CD4-positive, alpha-beta T cell treated with Interferon alpha-2 for 1 hour (primary cell): ENCODE measurements at places on chromosomes 16 and 17.

DNA sequence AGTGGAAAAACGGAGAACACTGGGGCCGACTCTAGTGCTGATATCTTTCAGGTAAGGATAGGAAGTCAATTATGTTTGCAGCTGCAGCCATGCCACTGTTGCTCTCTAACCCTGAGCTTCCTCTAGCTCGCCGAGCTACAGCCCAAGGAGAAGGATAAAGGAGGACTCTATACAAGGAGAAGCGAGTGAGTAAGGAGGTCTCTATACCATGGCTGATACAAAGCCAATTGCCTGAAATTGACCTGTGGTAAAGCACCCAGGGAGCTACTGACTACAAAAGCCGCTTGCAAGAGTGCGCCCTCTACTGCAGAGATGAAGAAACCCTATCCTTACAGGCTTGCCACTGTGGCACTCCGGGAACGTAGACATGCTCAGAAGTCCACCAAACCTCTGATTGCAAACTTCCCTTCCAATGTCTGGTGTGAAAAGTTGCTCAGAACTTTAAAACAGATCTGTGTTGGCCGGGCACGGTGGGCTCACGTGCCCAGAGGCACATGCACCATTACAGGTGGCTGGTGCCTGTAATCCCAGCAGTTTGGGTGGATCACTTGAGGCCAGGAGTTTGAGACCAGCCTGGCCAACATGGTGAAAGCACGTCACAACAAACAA lies 10.8 kb upstream of the SLC46A1 start:
- DNase-seq, result peak; percentile 46

DNA sequence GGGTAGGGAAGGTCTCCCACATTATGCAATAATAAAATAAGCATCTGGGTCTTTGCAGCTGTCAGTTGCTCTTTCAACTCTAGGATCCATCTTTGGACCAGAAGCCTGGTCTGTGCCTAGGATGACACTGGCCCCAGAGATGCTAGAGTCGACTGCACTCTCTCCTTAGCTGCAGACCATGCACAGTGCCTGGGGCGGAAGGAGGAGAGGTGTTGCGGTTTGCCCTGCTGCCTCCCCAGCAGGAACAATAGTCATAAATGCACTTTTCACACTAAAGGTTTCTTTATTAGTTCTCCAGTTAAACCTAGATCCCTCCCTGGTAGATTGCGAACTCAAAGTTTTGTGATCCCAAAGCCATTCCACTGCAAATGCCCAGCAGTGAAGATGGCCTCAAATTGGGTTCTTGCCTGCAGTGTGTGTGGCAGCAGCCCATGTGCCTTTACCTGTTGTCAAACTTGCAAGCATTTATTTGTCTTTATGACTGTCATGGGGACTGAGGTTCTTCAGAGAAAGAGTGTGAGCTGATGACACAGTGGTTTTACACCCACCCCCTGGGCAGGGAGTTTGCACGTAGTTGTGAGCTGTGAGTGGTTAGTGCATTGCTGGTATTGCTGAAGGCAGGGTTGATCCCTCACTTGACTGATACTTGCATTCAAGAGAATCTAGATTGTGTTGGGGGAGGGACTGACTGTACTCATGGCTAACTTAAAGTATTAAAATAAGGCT lies 10.3 kb downstream of the ATXN1L start:
- DNase-seq, result peak; percentile 51

DNA sequence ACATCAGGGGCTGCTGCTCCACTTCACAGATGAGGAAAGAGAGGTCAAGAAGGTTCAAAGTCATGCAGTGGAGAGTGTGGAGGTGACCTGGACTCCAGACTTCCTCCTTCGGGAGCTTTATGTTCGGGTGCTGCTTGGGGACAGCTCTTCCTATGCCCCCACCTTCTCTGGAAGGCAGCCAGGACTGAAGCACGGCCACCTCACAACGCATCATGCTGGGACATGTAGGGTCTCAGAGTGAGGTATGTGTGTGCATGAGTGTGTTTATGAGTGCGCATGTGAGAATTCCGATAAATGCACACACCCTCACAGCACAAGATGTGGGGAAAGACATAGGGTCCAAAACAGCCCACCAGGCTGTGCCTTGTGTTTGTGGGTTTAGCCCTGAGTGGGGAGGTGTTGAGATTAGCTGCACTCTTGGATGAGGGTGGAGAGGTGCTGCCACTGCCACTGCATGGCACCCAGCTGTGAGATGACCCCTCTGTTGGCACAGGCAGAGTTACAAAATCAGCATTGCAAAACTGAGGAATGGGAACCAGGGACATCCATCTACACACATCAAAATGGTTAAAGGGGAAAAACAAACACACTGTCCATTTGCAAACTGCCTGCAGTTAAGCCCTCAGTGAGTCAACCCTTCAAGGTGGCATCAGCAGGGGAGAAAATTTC lies 367.4 kb downstream of the SEC14L1 start:
- no peak for DNase-seq

DNA sequence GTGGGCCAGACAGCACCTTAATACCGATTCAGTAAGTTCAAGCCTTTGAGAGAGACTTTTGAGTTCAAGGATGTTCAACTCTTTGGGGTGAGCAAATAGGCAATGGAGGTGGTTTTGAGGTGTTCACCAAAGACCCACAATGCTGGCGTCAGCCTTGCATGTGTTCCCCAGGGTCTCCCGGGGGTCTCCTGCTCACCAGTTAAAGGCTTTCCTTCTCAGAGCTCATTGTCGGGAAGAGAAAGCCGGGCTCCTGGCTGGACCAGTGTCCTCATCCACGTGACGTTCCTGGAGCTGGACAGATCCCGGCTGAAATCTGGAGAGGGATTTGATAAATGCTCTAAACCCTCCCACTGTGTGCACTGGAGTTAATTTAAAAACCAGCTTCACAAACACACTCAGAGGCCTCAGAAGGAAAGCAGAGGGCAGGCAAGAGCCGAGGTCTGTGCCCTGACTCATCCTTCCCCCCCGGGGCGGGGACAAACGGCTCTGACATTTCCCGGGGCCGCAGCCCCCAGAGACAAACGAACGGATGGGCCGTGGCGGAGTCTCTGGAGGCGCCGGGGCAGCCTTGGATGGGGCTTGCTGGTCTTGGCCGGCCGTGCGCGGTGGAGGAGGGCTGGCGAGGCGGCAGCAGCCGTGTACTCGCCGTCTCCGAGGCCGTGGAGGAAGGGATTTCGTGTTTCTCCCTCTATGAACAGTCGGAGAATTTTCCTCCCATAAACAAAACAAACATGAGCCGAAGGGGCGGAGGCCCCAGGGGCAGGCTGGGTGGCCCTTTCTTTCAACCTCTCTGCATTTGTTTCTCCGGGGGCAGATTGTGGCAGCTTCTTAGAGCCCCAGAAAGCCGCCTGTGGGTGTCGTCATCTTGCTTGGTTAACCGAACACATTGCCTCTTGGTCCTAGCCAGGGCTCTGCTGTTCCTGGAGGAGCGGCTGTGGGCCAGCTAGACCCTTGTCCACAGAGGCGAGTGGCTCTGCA lies 94.2 kb downstream of the NTN1 start:
- no peak for DNase-seq

GRCh38 chr17:17507465-17508011 lies 11.3 kb upstream of the RASD1 start:
- no peak for DNase-seq

- no peak for DNase-seq
Measured at GRCh38 chr17:82960419-82961271, 118.8 kb upstream of the METRNL start.

DNA sequence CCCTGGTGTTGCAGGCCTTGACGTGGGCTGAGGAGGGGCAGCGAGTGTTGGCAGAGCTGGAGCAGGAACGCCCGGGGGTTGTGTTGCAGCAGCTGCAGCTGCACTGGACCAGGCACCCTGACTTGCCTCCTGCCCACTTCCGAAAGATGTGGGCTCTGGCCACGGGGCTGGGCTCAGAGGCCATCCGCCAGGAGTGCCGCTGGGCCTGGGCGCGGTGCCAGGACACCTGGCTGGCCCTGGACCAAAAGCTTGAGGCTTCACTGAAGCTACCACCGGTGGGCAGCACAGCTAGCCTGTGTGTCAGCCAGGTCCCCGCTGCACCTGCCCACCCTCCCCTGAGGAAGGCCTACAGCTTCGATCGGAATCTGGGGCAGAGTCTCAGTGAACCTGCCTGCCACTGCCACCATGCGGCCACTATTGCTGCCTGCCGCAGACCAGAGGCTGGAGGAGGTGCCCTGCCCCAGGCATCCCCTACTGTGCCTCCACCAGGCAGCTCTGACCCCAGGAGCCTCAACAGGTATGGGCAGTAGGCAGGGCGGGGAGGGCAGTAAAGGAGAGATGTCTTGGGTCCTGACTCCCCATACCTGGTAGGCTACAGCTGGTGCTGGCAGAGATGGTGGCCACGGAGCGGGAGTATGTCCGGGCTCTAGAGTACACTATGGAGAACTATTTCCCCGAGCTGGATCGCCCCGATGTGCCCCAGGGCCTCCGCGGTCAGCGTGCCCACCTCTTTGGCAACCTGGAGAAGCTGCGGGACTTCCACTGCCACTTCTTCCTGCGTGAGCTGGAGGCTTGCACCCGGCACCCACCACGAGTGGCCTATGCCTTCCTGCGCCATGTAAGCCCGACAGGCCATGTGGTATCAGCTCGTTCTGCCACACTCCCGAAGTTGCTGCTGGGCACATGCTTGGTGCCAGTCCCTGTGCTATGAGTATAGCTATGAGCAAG lies 5.6 kb downstream of the PLEKHG4 start:
- DNase-seq, result no peak

DNA sequence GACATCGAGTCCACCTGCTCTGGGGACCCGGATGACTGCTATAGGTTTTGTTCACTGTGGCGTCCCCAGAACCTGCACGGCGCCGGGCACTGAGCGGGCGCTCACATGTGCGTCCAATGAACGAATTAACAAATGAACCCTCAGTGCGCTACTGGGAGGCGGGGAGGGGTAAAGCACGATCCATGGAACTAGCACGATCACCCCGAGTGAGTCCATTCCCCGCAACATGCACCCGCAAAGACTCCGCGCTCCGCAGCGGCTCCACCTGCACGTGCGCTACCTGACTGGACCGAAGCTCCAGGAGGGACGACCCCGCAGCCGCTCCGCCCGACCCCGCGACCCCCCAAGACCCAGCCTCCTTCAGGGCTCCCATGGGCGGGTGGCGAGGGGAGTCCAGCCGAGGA lies 491 bp downstream of the TRAP1 start:
- peak; percentile 32 for DNase-seq

DNA sequence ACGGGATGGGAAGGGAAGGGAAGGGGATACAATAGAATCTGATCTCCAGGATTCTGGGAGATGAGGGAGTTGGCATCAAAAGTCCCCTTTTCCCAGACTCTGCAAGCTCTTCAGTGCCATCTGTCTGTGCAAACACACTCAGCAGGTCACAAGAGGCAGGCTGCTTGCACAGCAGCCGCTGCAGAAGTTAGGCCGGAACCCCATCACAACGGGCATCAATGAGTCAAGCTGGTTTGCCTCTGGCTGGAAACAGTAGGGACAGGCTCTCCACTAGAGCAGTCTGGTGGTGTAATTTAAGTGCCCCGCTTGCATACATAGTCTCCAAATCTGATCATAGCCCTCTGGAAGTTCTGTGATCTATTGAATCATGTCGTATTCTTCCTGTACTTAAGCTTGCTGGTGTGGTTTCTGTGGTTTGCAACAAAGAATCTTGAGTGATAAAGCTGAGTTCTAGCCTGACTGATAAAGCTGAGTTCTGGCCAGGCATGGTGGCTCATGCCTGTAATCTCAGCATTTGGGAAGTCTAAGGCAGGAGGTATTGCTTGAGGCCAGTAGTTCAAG lies 33.7 kb upstream of the KDM8 start:
- DNase-seq, result peak; percentile 70

- DNase-seq, result no peak
Measured at GRCh38 chr17:67139784-67140665, 95.7 kb downstream of the CACNG1 start.

DNA sequence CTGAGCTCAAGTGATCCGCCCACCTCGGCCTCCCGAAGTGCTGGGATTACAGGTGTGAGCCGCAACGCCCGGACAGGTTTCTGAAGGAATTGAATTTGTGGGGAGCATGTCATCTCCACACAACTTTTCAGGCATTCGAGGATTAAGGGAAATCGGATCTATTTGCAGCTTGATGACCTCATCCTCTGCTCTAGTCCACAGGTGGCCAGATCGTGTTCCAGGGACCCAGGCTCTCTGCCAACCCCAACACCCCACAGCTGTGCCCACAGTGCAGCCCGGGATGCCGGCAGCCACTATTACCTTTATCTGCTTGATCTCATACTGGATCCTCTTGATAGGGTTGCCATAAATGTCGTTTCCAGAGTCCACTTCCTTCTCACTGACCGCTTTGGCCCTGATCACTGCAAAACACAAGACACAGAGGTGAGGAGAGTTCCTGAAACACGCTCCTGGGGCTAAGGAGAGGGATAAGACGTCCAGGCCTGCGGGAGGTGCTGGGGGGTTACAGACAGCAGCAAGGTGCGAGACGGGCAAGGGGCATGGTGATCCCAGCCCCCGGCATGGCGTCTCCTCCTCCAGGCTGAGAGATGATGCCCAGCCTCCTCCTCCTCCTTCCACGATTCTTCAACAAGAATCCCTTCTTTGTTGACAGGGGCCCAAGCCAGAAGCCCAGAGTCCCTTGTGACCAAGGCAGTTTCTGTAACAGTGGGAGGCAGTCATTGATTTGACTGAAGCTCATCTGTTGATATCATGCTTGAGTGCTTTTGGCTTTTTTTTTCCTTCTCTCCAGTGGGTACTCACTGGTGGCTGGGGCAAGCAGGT lies 29.3 kb downstream of the CEP295NL start:
- no peak for DNase-seq

GRCh38 chr17:13865650-13866049 lies 203.7 kb upstream of the COX10 start:
- no peak for DNase-seq

DNA sequence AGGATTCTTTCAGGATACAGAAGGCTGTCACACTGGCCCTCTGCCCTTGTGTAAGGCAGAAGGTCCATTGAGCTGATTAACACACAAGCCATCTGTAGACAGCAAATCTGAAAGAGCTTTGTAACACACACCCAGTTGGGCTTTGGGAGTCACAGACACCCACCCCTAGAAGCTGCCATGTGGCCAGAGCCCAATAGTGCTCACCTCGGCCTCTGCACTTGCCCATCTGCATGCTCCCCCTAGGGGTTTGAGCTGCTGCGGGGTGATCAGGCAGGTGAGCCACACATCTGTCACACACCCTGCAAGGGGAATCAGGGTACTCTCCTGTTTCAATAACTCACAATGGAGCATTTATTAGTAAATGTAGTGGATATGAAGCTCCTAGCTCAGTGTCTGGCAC lies 138.3 kb downstream of the CHD9NB start:
- no peak for DNase-seq

- DNase-seq, result no peak
Measured at GRCh38 chr17:11922638-11923037, 74.6 kb downstream of the ZNF18 start.
